ENCODE measurements at places on chromosomes 12 and 14. TPM values are rescaled to one million over a fixed set of nuclear protein-coding genes. Genes with fewer than 3 reads are reported as not detected.

TEX52 gene
- not detected for total RNA-seq

SMCO3 gene
- 0.93 TPM for total RNA-seq

NR1H4 gene
- not detected for total RNA-seq

ATL1 gene
- total RNA-seq, result 12.3 TPM

KRT80 gene
- under 0.01 TPM for total RNA-seq

OR4K17 gene
- total RNA-seq, result not detected

TMEM63C gene
- under 0.01 TPM for total RNA-seq

ZDHHC22 gene
- total RNA-seq, result not detected

ALX1 gene
- 53.8 TPM for total RNA-seq

TMTC2 gene
- total RNA-seq, result 60.9 TPM

SPTB gene
- total RNA-seq, result not detected

TDRD9 gene
- total RNA-seq, result 1.5 TPM

PLEKHD1 gene
- total RNA-seq, result not detected

GNPTAB gene
- 87.9 TPM for total RNA-seq

EXOC3L4 gene
- not detected for total RNA-seq

LRFN5 gene
- 0.69 TPM for total RNA-seq

RDH16 gene
- total RNA-seq, result under 0.01 TPM

ACOT4 gene
- total RNA-seq, result 4.7 TPM
